ENCODE measurements at places on chromosomes 5 and 9.

DNA sequence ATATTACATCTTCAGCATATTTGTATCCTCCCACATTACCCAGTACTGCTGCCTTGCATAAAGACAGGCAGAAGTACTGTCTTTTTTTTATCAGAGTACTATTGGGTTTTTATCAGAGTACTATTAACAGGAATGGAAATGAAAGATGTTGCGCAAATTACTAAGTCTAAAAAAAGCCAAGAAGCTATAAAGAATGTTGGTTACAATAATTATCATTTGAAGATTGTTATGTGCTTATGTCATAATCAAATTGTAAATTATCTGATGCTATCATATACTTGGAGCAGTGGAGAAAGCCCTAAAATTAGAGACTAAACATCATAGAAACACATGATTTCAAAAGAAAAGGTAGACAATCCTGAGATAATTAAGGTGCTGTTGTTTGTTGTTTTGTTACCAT lies 188.8 kb downstream of the CCDC192 start:
- DNase-seq = no peak

- DNase-seq = no peak
Measured at GRCh38 chr9:135506327-135507103, 6.0 kb downstream of the MRPS2 start.

GRCh38 chr5:87164409-87164808 lies 103.3 kb upstream of the RASA1 start:
- DNase-seq = no peak

DNA sequence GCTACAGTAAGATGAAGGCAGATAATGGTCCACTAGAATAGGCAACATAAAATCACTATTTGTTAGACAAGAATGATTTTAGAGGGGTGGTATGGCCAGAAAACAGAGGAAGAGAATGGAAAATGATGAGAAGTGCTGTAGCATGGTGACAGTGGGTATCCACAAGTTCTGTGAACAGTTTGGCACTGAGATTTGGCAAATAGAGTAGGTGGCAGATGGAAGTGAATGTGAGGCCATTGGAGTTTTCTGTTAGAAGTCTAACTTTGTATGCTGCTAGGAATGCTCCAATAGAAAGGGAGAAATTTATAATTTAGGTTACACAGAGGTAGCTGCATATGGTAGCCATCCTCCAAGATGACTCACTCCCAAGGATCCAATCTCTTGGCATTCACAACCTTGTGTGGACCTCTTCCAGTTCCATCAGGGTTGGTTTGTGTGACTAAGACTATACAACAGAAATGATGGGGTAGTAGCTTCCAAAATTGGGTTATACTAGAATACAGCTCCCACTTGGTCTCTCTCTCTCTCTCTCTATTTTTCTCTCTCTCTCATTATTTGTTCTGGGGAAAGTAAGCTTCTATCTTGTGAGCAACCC lies 646.9 kb upstream of the ZNF608 start:
- no peak for DNase-seq

GRCh38 chr5:157859227-157859575 lies 256 bp upstream of the CLINT1 start:
- DNase-seq = no peak

- DNase-seq = peak; percentile 52
Measured at GRCh38 chr5:69502767-69503488, 10.3 kb downstream of the OCLN start.

GRCh38 chr5:14210729-14211128 lies 67.6 kb downstream of the TRIO start:
- DNase-seq = no peak

GRCh38 chr5:61329550-61330128 lies 2.4 kb upstream of the ZSWIM6 start:
- peak; percentile 25 for DNase-seq

GRCh38 chr9:33138768-33139167 lies 28.4 kb downstream of the B4GALT1 start:
- DNase-seq = no peak

DNA sequence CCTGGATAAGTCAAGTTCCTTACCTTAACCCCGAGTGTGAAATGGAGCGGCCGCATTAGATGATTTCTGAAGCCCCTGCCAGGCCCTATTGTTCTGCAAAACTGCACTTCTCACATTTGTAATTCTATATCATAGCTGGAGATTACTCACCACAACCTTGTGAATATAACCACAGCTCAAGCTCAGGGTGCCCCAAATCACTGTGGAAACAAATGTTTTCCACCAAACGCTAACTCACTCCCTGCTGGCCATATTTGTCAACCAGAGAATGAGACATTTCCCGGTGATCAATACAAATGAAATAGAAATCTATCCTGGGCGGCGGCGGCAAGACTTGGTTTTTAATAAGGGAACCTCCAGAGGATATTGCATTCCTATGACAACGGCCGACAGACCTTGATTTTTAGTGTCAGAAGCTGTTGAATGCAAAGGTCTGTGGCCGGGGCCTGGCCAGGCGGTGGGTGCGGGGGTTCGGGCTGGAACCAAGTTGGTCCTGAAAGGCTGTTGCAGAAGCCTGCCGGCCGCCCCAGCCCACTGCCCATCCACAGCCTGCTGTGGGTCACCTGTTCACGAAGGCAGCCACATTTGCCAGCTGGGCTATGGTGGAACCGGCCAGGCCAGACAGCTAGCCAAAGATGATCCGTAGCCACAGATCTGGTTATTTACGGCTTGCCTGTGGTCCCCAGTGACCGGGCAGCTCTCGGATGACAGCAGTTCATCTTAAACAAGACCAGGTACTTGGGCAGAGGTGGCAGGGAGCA lies 93.9 kb upstream of the LMX1B start:
- no peak for DNase-seq

DNA sequence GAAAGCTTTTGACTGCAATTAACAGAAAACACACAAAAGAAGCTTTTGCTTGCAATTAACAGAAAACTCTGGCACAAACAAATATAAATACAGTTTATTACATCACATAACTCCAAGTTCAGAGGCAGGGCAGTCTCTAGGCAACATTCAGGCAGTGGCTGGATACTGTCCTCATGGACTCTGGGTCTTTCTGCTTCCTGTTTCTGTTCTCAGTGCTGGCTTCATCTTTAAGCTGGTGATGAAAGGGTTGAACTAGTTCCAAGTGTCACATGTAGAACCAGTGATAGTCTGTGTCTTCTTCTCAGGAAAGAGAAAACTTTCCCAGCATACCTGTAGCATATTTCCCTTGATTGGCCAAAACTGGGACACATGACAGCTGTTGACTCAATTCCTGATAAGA lies 222.6 kb upstream of the GLRA1 start:
- DNase-seq = no peak

GRCh38 chr9:4433379-4433778 lies 56.9 kb upstream of the SLC1A1 start:
- DNase-seq = no peak

GRCh38 chr5:107272954-107273353 lies 397.8 kb downstream of the EFNA5 start:
- DNase-seq = no peak
